ENCODE measurements at places on chromosomes 7 and 10.

DNA sequence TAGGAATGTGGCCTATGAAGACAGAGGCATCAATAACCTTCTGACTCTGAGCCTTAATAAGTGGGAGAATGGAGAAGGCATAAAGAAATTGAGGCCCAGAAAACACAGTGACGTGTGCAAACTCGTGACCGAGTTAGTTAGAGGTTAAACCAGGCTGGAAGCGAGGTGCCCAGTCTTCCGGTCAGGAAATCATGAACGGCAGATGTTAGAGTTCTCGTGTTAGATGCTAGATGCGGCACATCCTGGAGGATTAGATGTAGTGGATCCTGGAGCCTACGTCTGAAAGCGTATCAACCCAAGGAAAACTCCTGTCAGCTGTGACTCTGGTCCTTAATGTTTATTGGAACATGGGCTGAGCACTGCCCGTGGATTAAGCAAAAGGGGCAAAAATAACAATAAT lies 275.9 kb downstream of the TCF7L2 start:
- DNase-seq: no peak

- DNase-seq: no peak
Observed at GRCh38 chr10:4475827-4476490, 350.0 kb upstream of the AKR1E2 start.

- no peak for DNase-seq
Observed at GRCh38 chr7:26507108-26507987, 215.7 kb downstream of the SNX10 start.

DNA sequence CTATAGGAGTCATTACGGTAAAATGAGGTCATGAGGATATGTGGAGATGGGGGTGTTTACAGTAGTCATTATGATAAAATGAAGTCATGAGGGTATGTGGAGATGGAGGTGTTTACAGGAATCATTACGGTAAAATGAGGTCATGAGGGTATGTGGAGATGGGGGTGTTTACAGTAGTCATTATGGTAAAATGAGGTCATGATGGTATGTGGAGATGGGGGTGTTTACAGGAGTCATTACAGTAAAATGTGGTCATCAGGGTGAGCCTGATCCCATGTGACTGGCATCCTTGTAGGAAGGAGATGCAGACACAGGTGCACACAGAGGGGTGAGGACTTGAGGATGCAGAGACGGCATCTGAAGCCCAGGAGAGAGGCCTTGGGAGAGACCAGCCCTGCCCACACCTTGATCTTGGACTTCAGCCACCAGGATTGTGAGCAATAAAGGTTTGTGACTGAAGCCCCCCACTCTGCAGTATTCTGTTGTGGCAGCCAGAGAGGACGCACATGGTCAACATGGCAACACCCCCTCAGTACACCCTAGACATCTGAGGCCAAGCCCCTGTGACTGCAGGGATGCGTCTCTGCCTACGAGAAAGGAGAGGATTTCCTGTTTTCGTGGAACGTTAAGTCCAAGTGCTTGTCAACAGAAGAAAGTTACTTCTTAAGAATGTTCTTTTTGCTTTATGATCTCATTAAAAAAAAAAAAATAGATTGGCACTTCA lies 544.4 kb downstream of the DNAJB6 start:
- no peak for DNase-seq

DNA sequence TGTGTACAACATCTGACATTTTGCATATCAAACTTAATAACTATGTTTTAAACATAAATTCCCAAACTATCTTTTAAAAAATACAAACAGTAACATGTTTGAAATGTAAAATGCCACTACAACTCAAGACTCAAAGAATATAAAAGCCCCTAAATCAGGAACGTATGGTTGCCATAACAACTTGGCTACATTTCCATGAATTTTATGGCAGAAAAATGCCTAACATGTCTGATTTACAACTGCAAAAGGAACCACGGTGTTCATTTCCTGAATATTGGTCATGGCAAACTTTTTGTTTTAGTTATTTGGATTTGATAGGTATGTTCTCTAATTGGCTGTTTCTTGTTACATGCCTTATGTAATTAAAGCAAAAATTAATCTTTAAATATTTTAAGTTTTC lies 2.0 kb downstream of the SOSTDC1 start:
- DNase-seq: no peak

- no peak for DNase-seq
Observed at GRCh38 chr10:28963539-28964221, 286.4 kb downstream of the BAMBI start.

DNA sequence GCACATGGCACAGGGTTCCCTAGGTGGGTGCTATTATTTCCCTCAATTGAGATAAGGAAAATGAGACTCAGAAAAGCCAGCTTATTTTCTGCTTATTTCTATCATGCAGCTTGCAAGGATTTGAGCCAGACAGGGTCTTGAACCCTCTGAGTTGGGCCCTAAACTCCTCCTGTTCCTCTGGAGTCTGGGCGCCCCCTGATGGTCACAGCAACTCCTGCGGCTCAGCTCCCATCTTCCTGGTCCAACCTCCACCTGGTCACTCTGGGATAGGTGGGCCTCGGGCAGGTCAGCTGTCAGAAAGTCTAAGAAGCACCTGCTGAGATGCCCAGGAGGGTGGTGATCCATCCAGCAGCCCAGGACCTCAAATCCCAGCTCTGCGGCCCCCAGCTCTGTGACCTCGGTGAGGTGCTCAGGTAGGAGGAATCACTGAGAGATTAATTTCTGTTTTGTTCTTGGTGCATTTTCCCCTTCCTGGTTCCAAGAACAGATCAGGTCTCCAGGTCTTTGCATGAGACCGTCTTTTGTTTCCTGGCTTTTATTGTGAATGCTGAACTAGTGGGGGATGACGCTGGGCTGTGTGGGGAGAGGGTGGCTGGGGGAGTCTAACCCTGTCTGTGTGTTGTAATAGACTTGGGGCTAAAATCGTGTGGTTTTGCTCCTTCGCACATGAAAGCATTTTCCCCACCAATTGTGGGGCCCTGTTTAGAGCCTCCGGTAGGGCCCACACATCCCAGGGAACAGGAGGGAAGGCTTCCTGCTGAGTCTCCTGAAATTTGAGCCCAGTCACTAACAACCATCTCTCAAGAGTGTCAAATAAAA lies 32.8 kb downstream of the TMEM130 start:
- no peak for DNase-seq

DNA sequence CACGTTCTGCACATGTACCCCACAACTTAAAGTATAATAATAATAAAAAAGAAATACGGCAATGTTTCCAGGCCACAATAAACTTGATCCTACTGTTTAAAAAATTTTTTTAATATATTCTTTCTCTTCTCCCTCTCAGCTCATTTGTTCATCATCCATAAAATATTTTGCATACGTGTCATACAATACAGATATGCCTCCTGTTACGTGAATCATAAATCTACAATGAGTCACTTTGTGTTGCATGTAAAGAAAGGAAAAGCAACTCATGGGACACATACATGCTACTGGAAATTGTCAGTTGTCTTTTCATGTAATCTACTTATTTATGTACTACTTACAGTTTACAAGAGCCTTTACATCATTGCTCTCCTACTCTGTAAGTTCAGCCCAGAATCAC lies 1.1 kb upstream of the TECTB start:
- no peak for DNase-seq

DNA sequence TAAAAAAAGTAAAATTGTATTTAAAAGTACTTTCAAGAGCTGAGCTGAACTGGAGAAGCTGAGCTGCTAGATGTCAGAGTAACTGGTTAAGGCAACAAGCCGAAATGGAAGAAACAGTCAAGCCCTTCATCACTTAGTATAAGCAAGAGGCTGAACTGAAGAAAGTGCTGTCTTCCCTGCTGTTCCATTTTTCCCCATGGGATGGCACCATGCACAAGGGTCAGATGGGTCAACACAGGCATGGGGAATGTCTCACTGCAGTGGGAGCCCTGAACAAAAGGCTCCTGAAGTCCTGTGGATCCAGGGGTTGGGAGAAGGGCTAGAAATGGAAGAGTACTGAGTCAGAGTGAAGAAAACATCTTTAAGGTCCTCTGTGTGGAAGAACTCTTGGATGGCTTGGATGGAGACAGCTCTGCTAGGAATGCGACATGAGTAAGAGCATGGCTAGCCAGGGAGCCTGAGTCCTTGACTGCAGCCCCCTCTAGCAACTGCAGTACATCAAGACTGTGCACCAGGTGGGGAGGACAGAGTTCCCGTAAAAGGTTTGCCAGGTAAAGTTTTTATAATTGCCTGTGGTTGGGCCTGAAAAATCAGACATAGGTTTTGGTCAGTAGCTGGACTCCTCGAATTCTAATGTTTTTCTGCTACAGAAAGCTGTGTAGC lies 348.3 kb downstream of the GPR158 start:
- no peak for DNase-seq

DNA sequence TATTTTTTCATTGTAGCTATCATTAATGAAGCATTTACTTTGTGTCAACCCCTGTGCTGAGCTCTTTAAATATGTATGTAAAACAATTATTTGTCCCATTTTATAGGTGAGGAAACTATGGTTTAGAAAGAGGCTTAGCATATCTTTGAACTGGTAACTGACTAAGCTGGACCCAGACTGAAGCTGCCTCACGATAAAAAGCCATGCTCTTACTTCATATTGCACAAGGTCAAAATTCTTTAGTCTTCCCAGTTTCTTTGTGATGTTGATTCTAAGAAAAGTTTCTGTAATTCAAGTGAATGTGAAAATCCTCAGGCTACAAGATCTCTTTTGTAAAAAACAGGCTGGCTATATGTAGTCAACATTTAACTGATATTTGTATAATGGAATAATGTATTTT lies 46.6 kb upstream of the SLC16A12 start:
- DNase-seq: no peak

- DNase-seq: no peak
Observed at GRCh38 chr10:130647341-130647740, 511.1 kb downstream of the GLRX3 start.

- no peak for DNase-seq
Observed at GRCh38 chr10:44760513-44760912, 150.6 kb upstream of the TMEM72 start.

DNA sequence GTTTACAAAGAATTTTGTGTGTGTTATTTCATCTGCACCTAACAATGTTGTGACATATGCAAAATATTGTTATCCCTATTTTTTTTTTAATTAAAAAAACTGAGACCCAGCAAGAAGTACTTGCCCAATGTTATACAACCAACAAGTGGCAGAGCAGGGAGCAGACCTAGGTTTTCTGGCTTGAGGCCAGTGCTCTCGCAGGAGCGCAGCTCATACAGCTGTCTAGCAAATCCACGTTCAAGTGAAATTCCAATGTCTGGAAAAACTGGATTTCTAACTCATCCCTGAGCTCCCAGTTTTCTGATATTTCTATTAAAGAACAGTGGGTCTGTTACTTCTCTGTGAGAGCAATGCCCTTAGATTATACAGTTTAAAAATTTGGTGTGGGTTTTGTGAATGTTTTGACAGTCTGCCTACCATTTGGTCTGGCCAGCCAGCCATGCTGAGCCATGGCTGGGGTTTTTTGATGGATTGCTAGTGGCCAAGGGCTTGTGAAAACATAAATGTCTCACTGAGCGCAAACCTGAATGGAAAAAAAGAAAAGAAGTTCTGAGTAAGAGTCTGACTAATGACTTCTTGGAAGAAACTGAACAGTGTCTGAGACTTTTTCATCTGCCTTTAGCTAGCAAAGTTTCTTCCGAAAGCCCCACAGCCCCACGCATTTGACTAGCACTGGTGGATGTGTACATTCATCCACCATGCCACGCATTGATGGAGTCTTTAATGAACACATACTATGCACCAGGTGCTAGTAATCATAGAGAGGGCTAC lies 15.4 kb upstream of the PRF1 start:
- DNase-seq: no peak

DNA sequence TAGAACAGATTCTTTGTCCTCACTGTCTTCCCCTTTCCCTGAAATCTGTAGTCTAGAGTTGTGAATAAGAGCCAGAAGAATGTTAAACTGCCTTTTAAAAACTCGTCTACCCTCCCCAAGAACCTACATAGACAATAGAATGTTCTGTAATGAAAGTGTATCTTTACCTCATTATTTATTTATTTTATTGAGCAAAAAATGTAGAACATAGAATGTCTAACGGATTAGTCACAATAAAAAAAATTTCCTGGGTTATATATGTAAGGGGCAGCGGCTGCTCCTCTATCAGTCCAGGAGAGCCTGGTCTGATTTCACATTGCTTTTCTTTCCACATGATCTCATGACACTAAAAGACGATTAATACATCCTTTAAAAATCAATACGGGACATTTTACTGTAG lies 135.7 kb downstream of the SDK1 start:
- no peak for DNase-seq

- no peak for DNase-seq
Observed at GRCh38 chr10:43352951-43353350, 18.5 kb upstream of the FXYD4 start.

GRCh38 chr10:125871338-125871737 lies 9.8 kb downstream of the DHX32 start:
- DNase-seq: no peak

GRCh38 chr10:103800789-103801540 lies 54.4 kb downstream of the SH3PXD2A start:
- DNase-seq: no peak

GRCh38 chr7:74502216-74502891 lies 48.6 kb downstream of the GTF2IRD1 start:
- DNase-seq: no peak

- no peak for DNase-seq
Observed at GRCh38 chr7:126222782-126223181, 1030.0 kb downstream of the GRM8 start.

DNA sequence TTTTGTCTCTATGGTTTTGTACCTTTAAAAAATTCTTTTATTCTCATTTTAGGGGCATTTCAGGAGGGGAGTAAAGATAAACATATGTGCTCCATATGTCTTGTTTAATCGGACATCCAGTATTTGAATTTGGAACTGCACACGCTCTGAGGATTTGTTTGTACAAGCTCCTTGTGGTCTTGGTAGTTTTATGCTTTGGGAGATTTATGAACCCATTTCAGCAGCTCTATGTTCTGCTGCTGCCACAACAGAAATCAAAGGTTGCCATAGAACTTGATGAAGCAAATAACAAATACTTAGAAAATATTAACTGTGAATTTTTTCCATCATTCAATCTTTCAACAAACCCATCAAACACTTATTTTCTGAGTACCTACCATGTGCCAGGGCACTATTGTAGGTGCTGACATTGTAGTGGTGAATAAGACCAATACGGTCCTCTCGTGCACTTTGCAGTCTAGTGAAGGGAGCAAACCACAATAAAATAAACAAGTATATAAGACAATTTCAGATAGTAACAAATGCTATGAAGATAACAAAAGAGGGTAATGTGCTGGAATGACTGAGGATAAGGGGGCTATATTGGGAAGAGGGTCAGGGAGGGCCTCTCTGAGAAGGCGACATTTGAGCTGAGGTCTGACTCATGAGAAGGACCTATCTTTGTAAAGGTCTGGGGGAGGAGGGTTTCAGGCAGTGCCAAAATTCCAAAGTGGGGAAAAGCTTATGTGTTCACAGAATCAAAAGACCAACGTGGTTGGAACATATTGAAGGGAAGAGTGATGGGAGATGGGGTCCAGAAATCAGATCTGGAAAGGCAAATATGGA lies 30.4 kb downstream of the MYPN start:
- DNase-seq: no peak

All from T-helper 1 cell (primary cell).